ENCODE measurements at places on chromosomes 11 and 22.
A peak's percentile ranks its signal among the peaks of the same experiment; 100 is the strongest.

DNA sequence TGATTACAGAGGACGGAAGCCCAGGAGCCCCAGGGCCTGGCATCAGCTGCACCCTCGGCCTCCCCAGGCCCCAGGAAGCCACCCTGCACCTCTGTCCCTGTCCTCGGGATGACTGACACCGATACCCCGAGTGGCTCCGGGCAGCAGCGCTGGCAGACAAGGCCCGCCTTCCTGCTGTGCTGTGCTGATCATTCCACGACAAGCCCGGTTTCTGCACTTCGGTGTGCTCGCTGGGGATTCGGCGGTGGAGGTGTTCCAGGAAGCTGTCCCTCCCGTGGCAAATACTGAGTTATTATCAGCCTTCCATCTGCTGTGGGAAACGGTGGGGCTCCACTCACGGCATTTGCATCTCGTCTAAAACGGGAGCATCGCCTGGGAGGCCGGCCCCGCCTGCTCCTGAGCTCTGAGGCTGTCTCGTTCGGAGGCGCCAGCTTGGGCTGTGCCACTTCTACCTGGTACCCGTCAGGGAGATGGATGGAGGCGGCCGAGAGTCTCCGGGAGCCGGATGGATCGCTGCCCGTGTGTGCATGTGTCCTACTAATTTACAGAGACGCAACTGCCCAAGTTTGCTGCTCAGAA, 506.1 kb downstream of the BRD1 start:
- H3K27me3 ChIP-seq, result peaks cover 15% of the 10 kb centered on the region
- H3K27ac ChIP-seq, result no peak overlapping the region
- H3K4me1 ChIP-seq, result no peaks in the 10 kb centered on the region
- no peak overlapping the region for H3K4me3 ChIP-seq

DNA sequence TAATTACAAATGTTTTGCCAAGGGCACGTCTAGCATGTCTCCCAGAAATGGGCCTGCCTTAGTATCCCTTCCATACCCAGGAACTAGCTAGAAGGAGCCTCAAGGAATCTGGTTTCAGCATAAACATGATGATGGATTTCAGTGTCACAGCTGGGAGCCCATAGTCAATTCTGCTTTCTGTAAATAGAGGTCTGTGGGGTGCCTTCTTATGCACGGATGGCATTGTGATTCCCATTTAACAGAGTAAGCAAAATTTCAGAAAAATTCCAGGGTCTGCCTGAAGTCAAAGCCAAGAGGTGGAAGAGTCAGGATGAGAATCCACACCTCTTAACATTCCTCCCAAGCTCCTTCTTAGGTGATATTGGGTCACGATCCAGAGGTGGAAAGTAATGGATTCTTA, 12.1 kb downstream of the DUSP18 start:
- peaks cover 2% of the 10 kb centered on the region for H3K36me3 ChIP-seq
- no peak for DNase-seq
- H3K27me3 ChIP-seq, result no peaks in the 10 kb centered on the region
- no peak overlapping the region for H3K4me3 ChIP-seq

- peaks cover 11% of the 10 kb centered on the region for H3K27me3 ChIP-seq
- no peak overlapping the region for H3K4me3 ChIP-seq
- DNase-seq, result no peak
- peaks cover 3% of the 10 kb centered on the region for H3K36me3 ChIP-seq
- no peaks in the 10 kb centered on the region for H3K4me1 ChIP-seq
- no peak overlapping the region for H3K27ac ChIP-seq
Observed at GRCh38 chr22:16818538-16818937, 6.7 kb downstream of the XKR3 start.

DNA sequence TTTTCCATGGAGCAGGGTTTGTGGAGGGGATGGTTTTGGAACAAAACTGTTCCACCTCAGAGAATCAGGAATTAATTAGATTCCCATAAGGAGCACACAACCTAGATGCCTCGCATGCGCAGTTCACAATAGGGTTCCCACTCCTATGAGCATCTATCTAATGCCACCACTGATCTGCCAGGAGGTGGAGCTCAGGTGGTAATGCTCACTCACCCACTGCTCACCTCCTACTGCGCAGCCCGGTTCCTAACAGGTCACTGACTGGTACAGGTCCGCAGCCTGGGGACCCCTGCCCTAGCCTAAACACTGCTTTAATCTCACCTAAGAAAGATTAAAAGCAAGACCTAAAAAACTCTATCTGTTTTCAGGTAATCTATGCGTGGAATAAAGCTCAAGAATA, 553.0 kb downstream of the JRKL start:
- H3K4me1 ChIP-seq, result no peaks in the 10 kb centered on the region
- H3K27ac ChIP-seq, result no peak overlapping the region
- DNase-seq, result no peak
- H3K4me3 ChIP-seq, result no peak overlapping the region

GRCh38 chr11:63907808-63908530, 9.0 kb downstream of the RCOR2 start:
- H3K4me3 ChIP-seq, result no peak overlapping the region
- peaks cover 10% of the 10 kb centered on the region for H3K36me3 ChIP-seq
- H3K27ac ChIP-seq, result no peak overlapping the region
- no peaks in the 10 kb centered on the region for H3K27me3 ChIP-seq
- no peak for DNase-seq

DNA sequence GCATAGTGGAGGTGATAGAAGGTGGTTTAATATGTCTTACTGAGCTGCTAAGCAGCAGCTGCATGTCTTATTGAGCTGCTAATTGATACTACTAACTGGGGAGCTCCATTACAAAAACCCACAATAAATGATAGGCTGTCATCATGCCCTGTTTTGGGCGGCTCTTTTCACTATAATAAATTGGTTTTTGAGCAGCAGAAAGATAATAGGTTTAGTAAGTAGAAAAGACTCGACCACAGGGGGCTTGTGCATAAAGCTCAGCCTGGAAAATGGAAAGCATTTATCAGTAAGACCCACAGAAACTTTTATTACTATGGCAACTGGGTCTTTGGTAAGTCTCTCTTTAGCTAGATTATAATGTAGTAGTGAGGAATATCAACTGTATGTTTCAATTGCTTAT, 117.6 kb downstream of the LDLRAD3 start:
- no peak for DNase-seq
- H3K27me3 ChIP-seq, result peaks cover 6% of the 10 kb centered on the region
- no peaks in the 10 kb centered on the region for H3K4me1 ChIP-seq
- no peak overlapping the region for H3K27ac ChIP-seq
- no peak overlapping the region for H3K4me3 ChIP-seq

- no peaks in the 10 kb centered on the region for H3K4me1 ChIP-seq
- DNase-seq, result no peak
- peaks cover 6% of the 10 kb centered on the region for H3K36me3 ChIP-seq
- no peaks in the 10 kb centered on the region for H3K27me3 ChIP-seq
Observed at GRCh38 chr11:129951866-129952262, 50.8 kb downstream of the PRDM10 start.

DNA sequence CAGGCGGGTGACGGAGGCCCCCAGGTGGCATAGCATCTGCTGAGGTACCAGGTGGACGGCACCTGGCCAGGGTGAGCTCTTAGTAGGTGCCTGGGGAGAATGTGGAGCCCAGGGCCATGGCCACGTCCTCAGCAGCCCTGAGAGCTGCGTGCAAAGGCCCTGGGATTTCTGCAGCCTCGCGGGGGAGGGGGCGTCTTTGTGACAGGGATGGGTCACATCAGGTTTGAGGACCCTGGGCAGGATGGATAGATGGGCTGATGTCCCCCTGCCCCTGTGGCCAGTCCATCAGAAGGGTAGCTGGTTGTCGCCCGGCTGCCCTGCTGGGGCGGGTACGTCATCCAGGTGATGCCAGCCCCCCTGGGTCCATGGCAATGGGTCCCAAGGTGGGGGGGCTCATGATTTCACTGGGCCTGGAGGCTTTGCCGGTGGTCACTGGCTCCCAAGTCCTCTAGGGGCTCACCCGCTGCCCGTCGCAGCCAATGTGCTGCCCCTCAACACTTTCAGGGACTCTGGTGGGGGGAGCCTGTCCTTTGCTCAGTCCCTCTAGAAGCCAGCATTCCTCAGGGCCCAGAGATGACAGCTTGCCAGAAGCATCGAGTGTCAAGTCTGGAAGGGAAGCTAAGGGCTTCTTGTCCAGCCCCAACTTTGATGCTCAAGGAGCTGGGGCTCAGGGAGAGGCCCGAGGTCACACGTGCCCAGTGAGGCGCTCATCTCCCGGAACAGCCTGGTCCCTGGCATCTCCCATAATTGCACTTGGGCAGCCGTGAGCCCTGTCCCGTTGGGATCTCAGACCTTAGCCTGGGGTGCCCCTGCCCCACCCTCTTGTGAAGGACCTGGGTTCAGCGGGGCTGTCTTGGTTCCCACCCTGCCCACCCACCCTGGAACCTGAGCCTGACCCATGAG, 777 bp downstream of the TBX10 start:
- no peaks in the 10 kb centered on the region for H3K36me3 ChIP-seq
- DNase-seq, result no peak
- peak overlapping the region; percentile 2 for H3K27ac ChIP-seq
- H3K4me1 ChIP-seq, result peaks cover 9% of the 10 kb centered on the region

DNA sequence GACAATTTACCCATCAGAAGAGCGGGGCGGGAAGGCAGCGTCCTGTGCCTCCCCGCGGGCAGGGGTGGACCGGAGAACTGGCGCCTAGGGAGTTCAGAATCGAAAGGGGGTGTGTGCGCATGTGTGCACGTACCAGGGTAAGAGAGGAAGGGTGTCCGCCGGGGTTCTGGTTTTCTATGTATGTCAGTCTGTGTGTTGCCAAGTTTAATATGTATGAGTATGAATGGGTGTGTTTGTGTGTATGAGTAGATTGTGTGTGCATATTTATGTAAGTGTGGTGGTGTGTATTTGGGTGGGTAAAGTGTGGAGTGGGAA, 2.0 kb downstream of the KCNC1 start:
- peaks cover 2% of the 10 kb centered on the region for H3K4me1 ChIP-seq
- peaks cover 50% of the 10 kb centered on the region for H3K27me3 ChIP-seq
- H3K36me3 ChIP-seq, result no peaks in the 10 kb centered on the region
- H3K4me3 ChIP-seq, result no peak overlapping the region

Data from activated naive CD8-positive, alpha-beta T cell treated with anti-CD3 and anti-CD28 coated beads, Interleukin-2, amount 10 ng/mL, durations not matched to agents 7 days and 5 days (primary cell).